ENCODE measurements at places on chromosomes 12 and 14. TPM values are rescaled to one million over a fixed set of nuclear protein-coding genes. Genes with fewer than 3 reads are reported as not detected.
A peak's percentile ranks its signal among the peaks of the same experiment; 100 is the strongest.

Gene POTEG
- not detected for total RNA-seq

Gene PGF
- total RNA-seq = 2.9 TPM

DNA sequence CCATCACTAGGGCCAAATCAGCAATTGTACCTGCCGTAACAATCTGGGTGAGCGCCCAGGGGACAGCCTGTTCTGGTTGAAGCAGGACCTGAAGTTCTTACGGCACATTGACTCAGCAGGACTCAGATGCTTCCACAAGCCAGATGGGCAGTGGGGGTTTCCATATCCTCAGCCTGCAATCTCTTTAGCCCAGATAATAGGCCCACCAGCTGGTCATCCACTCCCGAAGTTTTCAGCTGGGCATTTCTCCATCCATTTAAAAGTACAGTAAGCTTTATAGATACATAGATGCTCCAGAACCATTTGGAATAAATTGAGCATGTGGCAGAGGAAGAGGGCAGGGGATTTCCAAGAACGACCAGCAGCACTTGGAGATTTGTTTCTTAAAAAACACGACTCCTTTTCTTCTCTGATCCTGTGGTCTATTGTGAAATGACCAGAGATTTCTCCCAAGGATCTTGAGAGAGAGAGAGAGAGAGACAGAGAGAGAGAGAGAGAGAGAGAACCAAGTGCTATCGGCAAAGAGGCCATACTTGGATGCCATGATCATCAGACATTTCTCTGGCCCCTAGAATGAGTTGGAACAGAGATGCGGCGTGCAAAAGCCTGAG lies 74.8 kb upstream of the PLXNC1 start:
- peaks cover 23% of the 10 kb centered on the region for H3K4me1 ChIP-seq
- H3K27ac ChIP-seq = peak overlapping the region; percentile 87
- no peaks in the 10 kb centered on the region for H3K27me3 ChIP-seq
- peak; percentile 86 for DNase-seq
- no peaks in the 10 kb centered on the region for H3K36me3 ChIP-seq
- no peak overlapping the region for H3K4me3 ChIP-seq

DNA sequence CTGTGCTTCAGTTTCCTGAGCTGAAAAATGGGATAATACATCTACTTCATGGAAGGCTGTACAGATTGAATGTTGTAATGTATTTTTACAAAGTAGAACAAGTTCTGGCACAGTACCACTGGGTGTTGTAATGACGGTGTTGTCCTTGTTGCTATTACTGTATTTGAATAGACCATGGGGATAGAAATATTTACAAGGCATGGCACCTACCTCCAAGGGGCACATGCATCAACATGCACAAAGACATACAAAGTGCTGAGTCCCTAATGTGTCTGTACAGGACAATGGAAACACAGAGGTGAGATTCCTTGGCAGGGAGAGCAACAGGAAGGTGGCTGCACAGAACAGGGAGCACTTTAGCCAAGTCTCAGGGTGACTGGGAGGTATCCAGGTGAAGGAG lies 930.6 kb upstream of the TMEM132C start:
- H3K36me3 ChIP-seq = no peaks in the 10 kb centered on the region
- no peak for DNase-seq
- no peak overlapping the region for H3K4me3 ChIP-seq
- H3K27me3 ChIP-seq = no peaks in the 10 kb centered on the region

DNA sequence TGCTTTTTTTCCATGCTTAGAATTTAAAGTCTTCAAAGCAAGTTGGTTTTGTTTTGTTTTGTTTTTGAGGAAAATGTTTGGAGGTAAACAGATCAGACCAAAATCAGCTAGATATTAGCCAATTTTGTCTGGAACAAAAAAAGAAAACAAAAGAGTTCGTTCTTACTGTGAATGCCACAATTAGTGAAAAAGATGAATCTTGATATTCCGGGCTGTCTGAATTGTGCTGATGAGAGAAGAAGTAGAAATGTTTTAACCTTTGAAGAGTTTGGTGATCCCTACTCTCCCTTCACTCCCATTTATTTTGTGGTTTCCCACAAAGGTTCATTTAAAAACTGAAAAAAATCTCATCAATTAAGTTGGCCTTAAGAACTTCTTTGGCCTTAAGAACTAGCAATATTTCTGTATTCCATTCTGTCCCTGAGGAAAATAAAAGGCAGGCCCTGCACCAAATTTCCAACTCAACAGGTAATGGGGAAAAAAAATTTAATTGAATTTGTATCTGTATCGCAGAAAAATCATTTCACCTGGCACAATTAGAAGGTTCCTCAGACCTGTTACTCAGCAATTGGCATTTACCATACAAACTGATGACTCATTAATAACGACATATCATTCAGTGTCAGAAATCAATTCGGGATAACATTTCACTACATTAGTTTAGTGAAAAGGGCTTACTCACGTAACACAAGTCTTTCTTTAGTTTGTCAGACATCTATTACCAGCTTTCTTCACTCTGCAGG lies 562 bp upstream of the GLIPR1L2 start:
- peaks cover 24% of the 10 kb centered on the region for H3K4me1 ChIP-seq
- H3K27ac ChIP-seq = peak overlapping the region; percentile 84
- peak overlapping the region; percentile 65 for H3K4me3 ChIP-seq
- no peaks in the 10 kb centered on the region for H3K27me3 ChIP-seq
- DNase-seq = no peak

DNA sequence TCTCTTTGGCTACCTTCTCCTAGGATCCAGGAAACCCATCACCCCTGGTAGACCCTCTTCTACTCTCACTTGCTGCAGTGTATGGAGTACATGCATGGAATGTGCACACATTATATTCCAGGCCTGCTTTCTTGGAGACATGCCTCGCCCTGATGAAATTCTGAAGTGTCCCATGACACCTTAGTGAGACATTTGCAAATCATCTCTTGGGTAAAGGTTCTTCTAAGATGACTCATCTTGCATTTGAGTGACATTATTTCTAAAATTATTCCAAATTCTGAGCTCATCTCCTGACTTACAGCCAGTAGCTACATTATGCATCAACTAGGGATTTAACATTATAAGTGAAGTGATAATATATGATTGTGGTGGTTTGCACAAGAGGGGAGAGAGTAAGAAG lies 49.8 kb downstream of the SDR9C7 start:
- H3K4me1 ChIP-seq = no peaks in the 10 kb centered on the region
- no peak overlapping the region for H3K4me3 ChIP-seq
- no peak overlapping the region for H3K27ac ChIP-seq
- no peaks in the 10 kb centered on the region for H3K36me3 ChIP-seq
- H3K27me3 ChIP-seq = no peaks in the 10 kb centered on the region

Gene FSCB
- not detected for total RNA-seq

DNA sequence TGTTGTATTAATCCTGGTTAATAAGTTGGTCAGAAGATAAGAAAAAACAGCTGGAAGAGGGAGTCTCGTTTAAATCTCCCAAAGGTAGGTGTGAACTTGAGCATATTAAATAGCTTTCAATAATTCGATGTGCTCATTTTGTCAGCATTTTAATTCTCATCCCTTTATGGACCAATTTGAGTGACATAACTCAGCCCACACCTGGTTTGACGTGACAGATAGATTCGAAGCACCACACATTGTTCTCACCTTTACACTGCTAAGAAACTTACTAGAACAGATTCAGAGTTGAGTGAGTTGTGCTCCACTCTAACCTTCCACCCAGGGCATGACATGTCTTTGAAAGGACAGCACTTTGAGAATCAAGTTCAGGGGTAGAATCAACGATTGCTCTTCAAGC lies 161.4 kb upstream of the GZMB start:
- H3K27me3 ChIP-seq = no peaks in the 10 kb centered on the region
- no peak for DNase-seq
- no peak overlapping the region for H3K4me3 ChIP-seq
- no peak overlapping the region for H3K27ac ChIP-seq

- peak; percentile 75 for DNase-seq
- H3K36me3 ChIP-seq = no peaks in the 10 kb centered on the region
- H3K4me3 ChIP-seq = peak within 1 kb of the TSS; percentile 88
- H3K27me3 ChIP-seq = no peaks in the 10 kb centered on the region
- H3K4me1 ChIP-seq = peaks cover 11% of the 10 kb centered on the region
Measured at GRCh38 chr14:51651388-51652167, at the start of gene FRMD6. Gene FRMD6, plus strand, starts transcription at chr14:51651910. Its CDS starts 37,927 bp downstream, at chr14:51689837.

Gene VRTN
- total RNA-seq = not detected

DNA sequence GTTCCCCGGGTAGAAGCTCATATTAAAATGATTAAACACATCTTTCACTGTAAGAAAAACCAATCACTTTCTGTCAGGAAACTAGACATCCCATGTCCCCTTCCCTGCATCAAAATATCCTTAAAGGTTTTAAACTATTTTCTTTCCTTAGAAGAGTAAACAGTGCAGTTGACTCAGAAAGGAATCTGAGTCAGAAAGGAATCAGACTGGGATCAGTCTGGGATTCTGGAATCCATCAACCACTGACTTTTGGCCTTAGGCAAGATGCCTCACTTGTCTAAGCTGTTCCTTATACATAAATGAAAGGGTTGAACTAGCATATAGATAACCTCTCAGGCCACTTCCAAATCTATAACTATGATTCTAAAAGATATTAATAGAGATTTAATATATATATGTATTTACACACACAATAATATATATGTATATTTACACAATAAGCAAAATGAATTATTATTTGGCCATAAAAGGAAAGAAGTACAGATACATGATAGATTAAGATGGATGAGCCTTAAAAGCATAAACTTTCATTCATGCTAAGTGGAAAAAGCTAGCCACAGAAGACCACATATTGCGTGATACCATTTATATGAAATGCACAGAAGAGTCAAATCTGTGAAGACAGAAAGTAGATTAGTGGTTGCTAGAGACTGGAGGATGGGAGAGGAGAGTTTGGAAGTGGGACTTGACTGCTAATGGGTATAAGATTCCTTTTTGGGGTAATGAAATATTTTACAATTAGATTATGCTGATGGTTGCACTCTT lies 114.4 kb downstream of the SLC38A1 start:
- no peak overlapping the region for H3K4me3 ChIP-seq
- no peak for DNase-seq
- no peak overlapping the region for H3K27ac ChIP-seq
- no peaks in the 10 kb centered on the region for H3K36me3 ChIP-seq
- no peaks in the 10 kb centered on the region for H3K27me3 ChIP-seq
- H3K4me1 ChIP-seq = no peaks in the 10 kb centered on the region

All from gastrocnemius medialis (tissue), 4 donors.